ENCODE measurements at places on chromosomes 1 and 21. TPM values are rescaled to one million over a fixed set of nuclear protein-coding genes. Genes with fewer than 3 reads are reported as not detected.

Gene FMO1
- total RNA-seq: 0.66 TPM

Gene OR2G6
- not detected for total RNA-seq

Gene CHI3L1
- total RNA-seq: 14.8 TPM

Gene ADGRB2
- 7.4 TPM for total RNA-seq

Gene SLC6A9
- 7.4 TPM for total RNA-seq

Gene GOLT1A
- total RNA-seq: not detected

Gene GREM2
- 7.7 TPM for total RNA-seq

Gene MANEAL
- total RNA-seq: 1.8 TPM

Gene KRTAP10-6
- total RNA-seq: not detected

Gene ARHGEF10L
- 17.2 TPM for total RNA-seq

Gene HIVEP3
- total RNA-seq: 0.17 TPM

Gene KCNJ15
- 1.7 TPM for total RNA-seq
